D721Med (cell line): ENCODE measurements at places on chromosomes 5 and 9.
A peak's percentile ranks its signal among the peaks of the same experiment; 100 is the strongest.

GRCh38 chr5:140186267-140186671 lies 11.3 kb downstream of the CYSTM1 start:
- no peak for DNase-seq

- no peak for DNase-seq
These were observed 64.7 kb downstream of the IPPK start for GRCh38 chr9:92605224-92605623.

GRCh38 chr5:163506095-163506457 lies 657 bp downstream of the MAT2B start:
- no peak for DNase-seq

DNA sequence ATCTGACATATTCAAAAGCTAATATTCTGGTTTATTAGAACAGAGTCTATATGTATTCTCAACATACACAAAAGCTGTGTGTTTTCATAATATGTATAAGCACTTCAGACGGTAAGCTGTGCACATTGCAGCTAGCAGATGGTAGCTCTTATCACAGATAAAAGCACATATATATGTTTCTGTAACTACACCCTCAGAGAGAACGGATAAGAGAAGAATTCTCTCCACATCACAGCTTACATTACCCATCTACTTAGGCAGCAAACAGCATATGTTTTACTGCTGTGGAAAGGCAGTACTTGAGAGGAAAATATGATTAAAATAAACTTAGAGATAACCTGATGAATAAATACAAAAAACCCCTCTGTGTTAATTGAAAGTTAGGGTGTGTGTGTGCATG lies 450.9 kb upstream of the ZNF608 start:
- no peak for DNase-seq

- DNase-seq = no peak
These were observed 375.6 kb upstream of the CLINT1 start for GRCh38 chr5:158234323-158235158.

DNA sequence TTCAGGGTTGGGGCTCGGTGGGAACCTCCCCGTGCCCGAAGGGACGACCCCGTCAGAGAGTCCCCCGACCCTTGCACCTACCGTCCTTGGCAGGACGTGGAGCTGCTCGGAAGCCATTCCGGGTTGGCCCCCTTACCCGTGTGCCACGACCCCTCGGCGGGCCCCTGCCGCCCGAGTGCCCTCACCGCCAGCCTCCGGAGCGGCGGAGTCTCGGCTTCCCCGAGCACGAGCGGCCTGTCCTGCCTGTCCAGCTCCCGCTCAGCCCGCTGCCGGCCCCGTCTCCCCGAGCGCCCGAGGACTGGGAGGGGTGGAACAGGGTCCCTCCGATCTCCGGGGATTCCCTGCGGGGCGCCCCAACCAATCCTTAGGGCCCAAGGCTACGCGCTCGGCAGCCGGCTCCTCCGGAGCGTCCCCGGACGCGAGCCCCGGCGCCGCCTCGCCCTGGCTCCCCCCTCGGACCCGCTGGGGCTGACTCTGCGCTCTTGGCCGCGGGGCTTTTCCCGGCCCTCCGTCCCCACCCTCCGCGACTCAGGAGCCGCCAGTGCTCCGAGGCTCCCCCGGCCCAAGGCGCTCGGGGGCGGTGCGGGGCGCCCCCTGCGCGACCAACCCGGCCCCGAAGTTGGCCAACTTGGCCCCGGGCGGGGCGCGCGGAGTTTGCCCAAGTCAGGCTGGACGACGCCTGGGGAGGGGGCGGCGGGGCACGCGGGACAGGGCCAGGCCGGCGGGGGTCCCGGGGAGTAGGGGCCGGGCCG lies 654 bp downstream of the ADAMTS2 start:
- peak; percentile 46 for DNase-seq

- DNase-seq = no peak
These were observed 129.5 kb upstream of the CPEB4 start for GRCh38 chr5:173758676-173759075.

DNA sequence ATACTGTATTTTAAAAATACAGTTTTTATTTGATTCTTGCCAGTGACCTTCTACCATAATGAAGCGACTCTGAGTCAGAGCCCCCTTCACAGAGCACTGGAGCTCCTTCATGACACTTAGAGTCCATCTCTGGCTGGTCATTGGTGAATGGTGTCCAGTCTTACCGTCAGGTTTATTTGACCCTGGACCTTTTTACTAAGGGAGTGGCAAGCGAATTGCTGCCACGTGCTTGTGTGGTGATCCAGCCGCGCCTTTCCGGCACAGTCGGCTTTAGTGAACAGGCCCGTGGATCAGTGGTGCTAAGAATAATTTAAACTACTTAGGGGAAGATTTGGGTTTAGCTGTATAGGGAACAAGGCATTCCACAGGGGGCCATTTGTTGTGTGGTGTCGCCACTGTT lies 48.5 kb downstream of the PRRC2B start:
- no peak for DNase-seq

- DNase-seq = no peak
These were observed 200.2 kb upstream of the TARS1 start for GRCh38 chr5:33240558-33240957.

DNA sequence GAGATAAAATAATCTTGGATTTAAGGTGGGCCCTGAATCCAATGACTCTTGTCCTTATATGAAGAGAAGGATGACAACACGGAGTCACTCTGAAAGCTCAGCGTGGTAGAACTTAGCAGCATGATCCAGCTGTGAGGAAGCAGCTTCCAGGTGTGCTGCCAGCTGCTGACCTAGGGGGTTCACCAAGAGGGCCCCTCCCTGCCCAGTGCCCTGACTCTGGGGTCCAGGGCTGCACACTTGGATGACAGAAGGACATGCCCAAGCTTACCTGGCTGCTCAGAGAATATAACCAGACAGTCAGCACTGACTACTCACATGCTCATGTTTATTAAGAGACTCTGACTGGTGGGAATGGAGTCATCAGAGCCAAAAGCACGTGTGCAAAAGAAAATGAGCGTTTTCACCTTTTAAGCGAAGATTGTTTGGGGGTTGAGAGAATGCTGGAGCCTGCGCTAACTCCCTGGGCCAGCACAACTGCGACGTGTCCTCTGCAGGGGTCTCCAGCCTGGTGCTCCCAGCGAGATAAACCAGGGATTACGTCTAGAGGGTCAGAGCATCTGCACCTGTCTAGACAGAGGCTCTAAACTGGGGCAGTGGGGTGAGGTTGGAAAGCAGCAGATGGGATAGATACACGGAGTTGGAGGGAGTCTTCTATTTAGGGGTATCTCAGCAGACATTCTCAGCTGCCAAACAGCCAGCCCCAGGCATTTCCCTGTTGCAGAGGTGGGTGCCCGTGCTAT lies 41.3 kb downstream of the ROPN1L start:
- DNase-seq = no peak

DNA sequence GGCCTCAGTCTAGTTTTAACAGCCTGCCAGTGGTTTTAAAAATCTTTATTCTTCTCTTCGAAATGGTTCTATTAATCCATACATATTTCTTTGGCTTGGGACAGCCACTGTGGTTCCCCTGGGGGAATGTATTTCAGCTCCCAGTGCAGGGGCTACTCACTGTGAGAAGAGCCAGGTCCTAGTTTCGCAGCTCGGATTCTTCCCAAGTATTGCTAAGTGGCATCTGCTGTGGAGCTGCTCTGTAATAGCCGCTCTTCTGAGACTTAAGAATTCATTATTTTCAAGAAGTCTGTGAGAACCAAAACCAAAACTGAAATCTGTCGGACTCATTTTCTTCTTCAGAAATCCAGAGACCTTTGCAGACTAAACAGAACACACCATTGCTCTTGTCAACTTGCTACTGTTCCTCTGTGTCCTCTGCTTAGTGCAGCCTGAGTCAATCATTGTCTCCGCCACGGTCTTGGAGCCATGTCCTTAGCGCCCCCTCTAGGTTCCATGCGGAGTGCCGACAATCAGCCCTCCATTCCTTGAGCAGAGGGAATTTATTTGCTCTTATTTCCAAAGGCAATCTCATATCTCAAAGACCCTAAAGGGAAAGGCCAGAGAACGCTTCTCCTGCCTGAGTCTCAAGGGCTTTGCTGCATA lies 478.2 kb downstream of the SPATA31D1 start:
- DNase-seq = no peak

- DNase-seq = no peak
These were observed 148.7 kb upstream of the ERCC6L2 start for GRCh38 chr9:95726756-95727155.

DNA sequence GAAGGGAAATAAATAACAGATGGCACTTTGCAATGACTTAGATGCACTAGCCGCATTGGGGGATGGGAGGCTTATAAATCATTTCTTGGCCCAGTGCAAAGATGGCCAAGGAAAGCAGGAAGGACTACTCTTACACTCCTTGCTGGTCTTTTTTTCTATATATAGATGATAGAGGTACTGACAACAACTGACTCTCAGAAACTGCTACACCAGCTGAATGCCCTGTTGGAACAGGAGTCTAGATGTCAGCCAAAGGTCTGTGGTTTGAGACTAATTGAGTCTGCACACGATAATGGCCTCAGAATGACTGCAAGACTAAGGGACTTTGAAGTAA lies 1.7 kb downstream of the CCNG1 start:
- no peak for DNase-seq

GRCh38 chr5:17282283-17283120 lies 65.1 kb downstream of the BASP1 start:
- no peak for DNase-seq

- DNase-seq = no peak
These were observed 25.6 kb downstream of the POLR1E start for GRCh38 chr9:37511016-37512010.

- no peak for DNase-seq
These were observed 680.7 kb downstream of the PRR16 start for GRCh38 chr5:121144764-121145163.

GRCh38 chr9:131119600-131119999 lies 5.8 kb upstream of the NUP214 start:
- DNase-seq = no peak

DNA sequence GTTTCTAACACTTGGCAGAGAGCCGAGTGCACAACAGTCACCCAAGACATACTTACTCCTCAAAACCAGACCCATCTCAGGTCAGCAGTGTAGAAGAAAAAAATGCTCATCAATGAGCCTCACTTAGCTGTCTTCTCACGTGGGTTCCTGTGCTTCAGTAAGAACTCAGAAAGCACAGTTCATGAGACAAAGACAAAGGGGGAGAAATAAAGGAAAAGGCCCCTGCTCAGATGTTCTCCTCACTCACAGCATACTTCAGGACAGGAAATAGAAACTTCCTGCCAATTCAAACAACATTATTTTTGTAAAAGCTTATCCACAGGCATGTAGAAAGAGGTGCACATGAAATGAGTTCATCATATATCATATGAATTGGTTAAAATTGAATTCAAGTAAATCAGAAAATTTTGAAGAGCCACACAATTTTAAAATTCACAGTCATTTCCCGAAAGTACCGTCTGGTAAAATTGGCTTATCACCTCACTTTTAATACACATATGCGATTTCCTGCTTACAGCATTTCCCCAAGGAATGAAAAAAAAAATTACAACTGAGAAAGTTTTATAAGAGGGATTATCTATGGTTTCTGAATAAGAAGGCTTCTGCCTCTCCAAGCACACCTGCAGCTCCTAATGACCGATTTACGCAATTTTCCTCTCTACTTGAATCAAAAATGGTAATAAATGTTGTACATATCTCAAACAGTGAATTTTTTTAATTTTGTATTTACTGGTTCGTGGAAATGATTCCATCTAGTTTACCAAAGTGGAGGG lies 328.3 kb downstream of the TMEM167A start:
- no peak for DNase-seq

DNA sequence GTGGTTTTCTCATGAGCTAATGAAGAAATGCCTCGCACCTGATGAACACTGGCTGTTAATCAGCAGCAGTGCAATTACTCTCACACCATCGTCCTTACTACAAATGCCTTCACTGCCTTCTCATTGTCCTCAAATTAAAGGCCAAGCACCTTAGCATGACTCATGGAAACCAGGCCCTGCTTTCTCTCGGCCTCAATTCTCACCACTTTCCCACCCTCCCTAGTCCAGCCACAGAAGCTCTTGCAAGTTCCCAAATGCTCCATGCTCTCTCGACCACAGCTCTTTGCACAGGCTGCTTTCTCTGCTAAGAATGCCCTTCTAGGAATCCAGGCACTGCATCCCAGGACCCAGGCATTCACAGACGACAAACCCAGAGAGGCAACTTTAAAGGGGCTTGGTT lies 94.6 kb upstream of the KLF4 start:
- no peak for DNase-seq

GRCh38 chr5:44367203-44367602 lies 22.0 kb downstream of the FGF10 start:
- DNase-seq = no peak

DNA sequence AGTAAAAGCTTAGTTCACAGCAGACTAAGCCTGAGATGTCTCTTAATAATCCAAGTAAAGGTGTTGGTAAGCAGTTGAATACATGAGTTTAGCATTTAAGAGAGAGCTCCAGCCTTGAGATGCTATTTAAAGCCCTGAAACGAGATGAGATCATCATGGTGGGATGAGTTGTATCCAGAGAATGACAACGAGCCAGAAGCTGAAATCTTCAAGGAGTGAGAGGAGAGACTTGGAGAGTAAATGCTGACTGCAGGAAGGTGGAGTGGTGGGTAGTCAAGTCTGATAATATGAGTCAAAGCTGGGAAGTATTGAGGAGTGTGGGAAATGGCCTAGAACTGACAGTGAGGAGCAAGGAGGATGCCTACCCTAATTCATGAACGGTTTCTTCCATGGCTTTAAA lies 53.7 kb downstream of the PLAC8L1 start:
- DNase-seq = no peak

- DNase-seq = no peak
These were observed 38.0 kb downstream of the HABP4 start for GRCh38 chr9:96487949-96488348.

DNA sequence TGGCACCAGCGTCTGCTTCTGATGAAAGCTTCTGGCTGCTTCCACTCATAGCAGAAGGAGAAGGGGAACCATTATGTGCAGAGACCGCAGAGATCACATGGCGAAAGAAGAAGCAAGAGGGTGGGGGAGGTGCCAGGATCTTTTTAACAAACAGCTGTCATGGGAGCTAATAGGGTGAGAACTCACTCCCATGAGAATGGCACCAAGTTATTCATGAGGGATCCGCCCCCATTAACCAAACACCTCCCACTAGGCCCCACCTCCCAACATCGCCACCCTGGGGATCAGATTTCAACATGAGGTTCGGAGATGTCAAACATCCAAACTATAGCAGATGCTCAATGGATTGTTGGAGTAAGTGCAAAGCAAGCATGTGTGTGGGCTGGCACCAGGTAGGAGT lies 125.8 kb upstream of the SLIT3 start:
- no peak for DNase-seq

DNA sequence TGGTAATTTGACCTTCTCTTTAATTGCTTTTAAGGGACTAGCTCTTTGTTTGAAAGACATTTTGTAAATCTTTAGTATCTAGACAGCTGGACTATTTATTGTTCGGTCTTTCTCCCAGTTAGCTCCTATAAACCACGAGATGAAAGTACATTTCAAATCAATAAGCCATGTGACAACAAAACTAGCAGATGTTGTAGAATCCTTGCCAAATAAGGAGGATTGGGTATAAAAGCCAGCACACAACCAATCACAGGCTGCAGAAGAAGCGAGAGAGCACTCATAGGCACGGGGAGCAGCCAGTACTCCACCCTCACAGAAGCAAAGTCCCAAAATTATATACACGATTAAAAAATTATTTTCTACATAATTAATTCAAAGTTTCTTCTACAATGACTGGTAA lies 8.1 kb upstream of the OMD start:
- no peak for DNase-seq
